ENCODE measurements at places on chromosomes 6 and 20. TPM values are rescaled to one million over a fixed set of nuclear protein-coding genes. Genes with fewer than 3 reads are reported as not detected.

DNA sequence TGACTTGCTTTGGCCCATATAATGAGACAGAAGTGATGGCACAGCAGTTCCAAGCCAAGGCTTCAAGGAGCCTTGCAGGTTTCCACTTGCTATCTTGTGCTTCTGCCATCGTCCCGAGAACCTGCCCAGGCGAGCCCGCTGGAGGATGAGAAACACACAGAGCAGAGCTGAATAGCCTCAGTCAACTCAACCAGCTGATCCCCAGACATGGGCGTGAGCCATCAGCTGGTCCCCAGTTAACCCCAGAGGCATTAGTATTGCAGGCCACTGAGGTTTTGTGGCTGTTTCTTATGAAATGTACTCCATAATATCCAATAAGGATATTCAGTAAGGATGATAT is 81.7 kb upstream of the SHLD1 start:
- no peak for DNase-seq
- H3K27ac ChIP-seq: no peak overlapping the region
- no peaks in the 10 kb centered on the region for H3K27me3 ChIP-seq
- H3K4me1 ChIP-seq: no peaks in the 10 kb centered on the region
- no peaks in the 10 kb centered on the region for H3K36me3 ChIP-seq

DNA sequence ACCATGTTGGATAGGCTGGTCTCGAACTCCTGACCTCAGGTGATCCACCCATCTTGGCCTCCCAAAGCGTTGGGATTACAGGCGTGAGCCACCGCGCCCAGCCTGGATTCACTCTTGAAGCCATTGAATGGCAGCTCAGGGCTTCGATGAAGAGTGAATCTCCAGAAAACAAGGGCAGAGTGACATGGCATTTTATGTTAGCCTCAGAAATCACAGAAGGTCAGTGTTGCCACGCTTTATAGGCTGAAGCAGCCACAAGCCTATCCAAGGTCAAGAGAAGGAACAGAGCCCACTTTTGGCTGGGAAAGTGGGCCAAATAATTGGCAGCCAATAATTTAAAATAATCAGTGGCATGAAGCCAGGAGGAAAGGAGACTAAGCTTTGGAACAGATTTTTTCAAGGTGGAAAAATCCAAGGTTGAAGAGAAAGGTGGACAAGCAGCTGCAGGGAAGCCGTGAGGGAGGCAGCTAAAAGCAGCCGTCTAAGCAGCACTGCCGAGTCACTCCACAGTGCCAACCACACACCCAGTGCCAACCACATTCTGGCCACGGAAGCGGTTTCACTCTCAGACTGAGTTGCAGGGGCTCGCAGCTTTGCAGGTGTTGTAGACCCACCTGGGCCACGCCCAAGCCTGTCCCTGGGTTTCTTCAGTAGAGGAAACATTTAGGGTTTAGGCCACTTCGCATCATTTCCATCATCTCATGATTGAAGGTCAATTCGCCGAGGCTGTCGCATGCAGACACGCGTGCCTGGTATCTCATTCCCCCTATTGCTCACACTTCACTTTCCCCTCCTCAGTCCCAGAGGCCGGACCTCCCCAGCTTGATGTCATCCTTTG is 17.4 kb upstream of the AVP start:
- no peaks in the 10 kb centered on the region for H3K4me1 ChIP-seq
- H3K36me3 ChIP-seq: no peaks in the 10 kb centered on the region
- no peak overlapping the region for H3K4me3 ChIP-seq

DNA sequence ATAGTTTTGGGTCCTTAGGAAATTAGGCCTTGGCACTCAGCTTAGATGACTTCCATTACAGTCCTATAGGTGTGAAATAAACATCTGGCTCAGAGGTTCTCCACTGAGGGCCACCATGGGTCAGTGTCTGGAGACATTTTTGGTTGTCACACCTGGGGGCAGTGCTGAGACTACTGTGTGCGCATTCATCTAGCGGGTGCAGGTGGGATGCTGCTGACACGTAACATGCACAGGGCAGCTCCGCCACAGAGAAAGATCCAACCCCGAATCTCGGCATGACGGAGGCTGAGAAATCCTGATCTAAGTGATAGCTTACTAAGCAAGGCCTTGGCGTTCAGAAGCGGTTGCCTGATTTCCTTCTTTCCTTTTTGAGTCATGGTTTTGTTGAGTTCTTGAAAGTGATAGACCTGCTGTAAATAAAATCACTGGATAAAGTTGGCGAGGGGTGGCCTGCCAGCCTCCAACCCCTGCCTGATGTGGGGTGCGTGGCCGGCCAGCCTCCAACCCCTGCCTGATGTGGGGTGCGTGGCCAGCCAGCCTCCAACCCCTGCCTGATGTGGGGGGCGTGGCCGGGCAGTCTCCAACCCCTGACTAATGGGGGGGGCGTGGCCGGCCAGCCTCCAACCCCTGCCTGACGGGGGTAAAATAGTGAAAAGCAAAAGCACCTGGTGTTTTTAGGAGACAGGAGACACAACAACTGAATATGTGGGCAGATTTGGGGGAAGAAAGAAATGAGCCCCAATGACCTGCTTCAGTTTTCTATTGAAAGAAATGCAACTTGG is 158.1 kb downstream of the CDH26 start:
- no peak for DNase-seq
- no peaks in the 10 kb centered on the region for H3K4me1 ChIP-seq
- no peak overlapping the region for H3K27ac ChIP-seq
- no peaks in the 10 kb centered on the region for H3K27me3 ChIP-seq
- no peak overlapping the region for H3K4me3 ChIP-seq

- no peak for DNase-seq
- no peak overlapping the region for H3K27ac ChIP-seq
- H3K36me3 ChIP-seq: no peaks in the 10 kb centered on the region
Observed at GRCh38 chr6:73766040-73766439, 70.0 kb downstream of the CD109 start.

DNA sequence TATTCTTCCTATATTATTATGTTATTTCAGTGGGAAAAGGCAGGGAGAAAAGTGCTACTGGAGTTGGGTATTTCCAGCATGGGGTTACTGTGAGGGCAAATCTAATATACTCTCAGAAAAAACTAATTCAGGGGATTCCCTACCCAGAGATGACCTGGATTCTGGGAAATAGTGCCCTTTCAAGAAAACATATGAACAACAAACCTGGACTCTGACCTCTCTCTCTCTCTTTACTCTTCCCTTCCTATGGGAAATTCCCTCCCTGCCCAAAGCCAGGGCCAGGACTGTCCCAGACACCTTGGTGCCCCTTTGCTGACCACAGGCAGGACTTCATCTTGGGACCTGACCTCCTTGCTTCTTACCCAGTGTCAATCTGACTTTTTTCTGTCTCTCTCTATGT is 1.6 kb upstream of the UBD start:
- no peaks in the 10 kb centered on the region for H3K4me1 ChIP-seq
- H3K27ac ChIP-seq: no peak overlapping the region
- H3K36me3 ChIP-seq: no peaks in the 10 kb centered on the region
- no peak for DNase-seq
- no peak overlapping the region for H3K4me3 ChIP-seq

The GINM1 gene
- 16.1 TPM for total RNA-seq

The TOX2 gene
- total RNA-seq: 0.26 TPM

The CYP39A1 gene
- 3.9 TPM for total RNA-seq

The RTN4IP1 gene
- not detected for total RNA-seq

The CNBD2 gene
- total RNA-seq: not detected
